Cardiac atrium fibroblast (primary cell): ENCODE measurements at places on chromosomes 1 and 21. TPM values are rescaled to one million over a fixed set of nuclear protein-coding genes. Genes with fewer than 3 reads are reported as not detected.

IFI44 gene
- total RNA-seq = 4.9 and 5.8 TPM in 2 replicates

MPZ gene
- 0.90 and 1.1 TPM in 2 replicates for total RNA-seq

KLHDC9 gene
- total RNA-seq = 0.16 and 7.6 TPM in 2 replicates

GATAD2B gene
- 2.3 and 4.4 TPM in 2 replicates for total RNA-seq
